Activated CD4-positive, alpha-beta memory T cell treated with anti-CD3 and anti-CD28 coated beads, Interleukin-2, amount 10 ng/mL, durations not matched to agents 7 days and 5 days (primary cell): ENCODE measurements at places on chromosomes 1 and 21.
A peak's percentile ranks its signal among the peaks of the same experiment; 100 is the strongest.

DNA sequence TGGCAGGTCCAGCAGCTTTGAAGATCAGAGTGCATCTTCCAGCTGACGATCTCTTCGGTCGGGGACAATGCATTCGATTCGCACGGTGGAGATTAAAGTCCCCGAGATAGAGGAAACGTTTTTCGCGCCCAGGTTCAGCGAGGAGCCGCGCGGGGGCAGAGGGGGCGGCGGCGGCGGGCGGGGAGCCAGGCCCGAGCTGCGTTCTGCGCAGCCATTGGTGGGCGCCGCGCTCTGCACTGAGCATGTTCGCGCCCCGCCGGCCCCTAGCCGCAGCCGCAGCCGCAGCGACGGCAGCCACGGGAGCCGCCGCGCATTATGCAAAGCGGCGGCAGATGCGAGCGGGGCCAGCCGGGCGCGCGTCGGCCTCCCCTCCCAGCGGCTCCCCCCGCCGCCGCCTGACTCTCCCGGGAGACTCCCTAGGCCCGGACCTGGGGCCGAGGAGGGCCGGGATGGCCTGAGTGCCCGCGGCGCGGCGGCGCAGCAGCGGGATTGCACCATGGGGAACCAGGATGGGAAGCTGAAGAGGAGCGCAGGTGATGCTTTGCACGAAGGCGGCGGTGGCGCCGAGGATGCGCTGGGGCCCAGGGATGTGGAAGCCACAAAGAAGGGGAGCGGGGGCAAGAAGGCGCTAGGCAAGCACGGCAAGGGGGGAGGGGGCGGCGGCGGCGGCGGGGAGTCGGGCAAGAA is at the start of gene FMN2:
FMN2 (plus strand) TSS at position 270 of the 687 bp plus-strand sequence; CDS start at position 497, 227 bp downstream.
- DNase-seq: no peak

DNA sequence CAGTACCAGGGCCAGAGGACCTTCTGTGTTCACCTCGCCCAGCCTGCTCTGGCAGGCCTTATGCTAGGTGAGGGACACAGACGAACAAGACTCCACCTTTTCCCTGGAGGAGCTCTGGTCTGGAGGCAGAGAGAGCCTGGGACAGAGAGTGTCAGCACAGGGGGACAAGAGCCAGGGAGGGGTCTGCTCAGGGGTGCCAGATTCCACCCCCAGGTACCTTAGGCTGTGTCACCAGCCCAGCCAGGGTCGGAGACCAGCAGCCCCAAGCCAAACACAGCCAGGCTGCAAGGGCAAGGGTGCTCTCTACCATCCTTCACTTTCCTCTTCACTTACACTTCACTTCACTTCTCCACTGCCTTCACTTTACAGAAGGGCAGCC is 4.3 kb upstream of the LRP8 start:
- DNase-seq: peak; percentile 14

- DNase-seq: no peak
These were observed 14.9 kb upstream of the MED18 start for GRCh38 chr1:28313702-28314546.

DNA sequence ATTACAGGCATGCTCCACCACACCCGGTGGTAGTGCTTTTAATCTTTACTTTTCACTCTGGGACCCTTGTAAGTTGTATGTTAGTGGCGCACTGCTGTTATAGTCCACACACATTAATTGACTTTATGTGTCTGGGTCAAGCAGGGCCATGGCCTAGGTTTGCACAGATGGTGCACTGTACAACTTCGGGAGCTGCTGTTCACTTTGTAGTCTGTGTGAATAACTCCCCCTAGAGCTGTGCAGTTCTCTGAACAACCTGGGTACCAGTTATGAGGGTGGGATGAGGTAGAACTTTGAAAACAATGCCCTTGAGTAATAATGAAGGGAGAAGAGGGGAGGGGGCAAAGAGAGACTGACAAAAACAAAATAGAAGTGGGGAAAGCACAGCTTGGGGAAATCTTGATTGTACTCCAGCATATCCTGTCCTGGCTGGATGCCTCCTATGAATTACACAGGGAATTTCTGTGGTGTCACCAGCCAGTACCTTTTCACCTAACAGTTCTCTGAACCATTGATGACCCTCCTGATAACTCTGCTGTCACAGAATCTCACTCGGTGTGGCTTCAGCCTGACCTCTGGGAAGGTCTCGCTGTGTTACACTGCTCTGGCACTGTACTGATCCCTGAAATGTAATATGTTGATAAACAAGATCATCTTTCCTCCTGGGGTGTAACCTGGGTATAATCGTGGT is 2.2 kb downstream of the PTGFRN start:
- DNase-seq: no peak

- DNase-seq: no peak
These were observed 46.3 kb downstream of the ELAPOR1 start for GRCh38 chr1:109160071-109160840.

DNA sequence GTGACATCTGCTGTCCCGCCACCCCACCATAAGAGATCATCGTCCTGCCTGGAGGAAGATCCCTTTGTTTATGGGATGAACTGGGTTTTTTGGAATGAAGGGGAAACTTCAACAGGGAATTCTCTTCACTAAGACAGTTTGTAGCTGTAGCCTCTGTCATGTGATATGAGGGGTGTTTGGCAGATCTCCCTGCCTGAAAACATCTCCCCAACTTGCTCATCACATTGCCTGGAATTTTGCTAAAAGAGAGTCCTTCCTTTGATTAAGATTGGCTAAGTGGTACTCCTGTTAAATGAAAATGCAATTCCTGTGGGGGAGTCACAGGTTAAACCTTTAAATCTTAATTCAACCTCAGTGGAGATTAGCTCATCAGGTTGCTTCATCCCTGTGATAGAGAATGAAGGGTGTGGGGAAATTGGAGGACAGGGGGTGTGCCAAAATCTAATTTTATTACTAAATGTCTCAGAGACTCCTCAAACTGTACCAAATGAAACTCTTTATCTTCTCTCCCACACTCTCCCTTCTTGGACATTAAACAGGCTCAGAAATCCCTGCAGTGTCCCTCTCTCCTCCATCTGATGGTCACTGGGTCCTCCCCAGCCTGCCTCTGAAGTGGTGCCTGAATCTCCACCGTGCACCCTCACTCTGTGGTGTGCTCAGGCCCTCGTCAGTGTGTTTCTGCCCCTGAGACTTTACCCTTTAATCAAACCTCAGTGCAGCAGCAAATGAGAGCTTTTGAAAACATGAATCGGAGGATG is 54.8 kb downstream of the IER5 start:
- no peak for DNase-seq

DNA sequence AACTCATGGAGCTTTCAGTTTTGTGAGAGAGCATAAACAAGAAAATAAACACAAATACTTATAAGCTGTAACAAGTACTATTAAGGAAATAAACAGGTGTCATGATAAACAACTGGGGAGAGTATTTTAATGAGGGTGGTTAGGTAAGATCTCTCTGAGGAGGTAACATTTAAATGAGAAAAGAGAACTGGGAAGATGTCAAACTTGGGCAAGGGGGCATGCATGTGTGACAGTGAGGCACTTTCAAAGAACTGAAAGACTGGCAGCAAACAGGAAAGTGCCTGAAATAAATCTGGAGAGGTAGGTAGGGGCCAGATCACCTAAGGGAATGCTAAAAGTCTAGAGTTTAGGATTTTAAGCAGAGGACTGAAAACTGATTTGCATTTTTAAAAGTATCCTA is 37.8 kb downstream of the NSL1 start:
- no peak for DNase-seq

- DNase-seq: no peak
These were observed 263.1 kb downstream of the ST6GALNAC3 start for GRCh38 chr1:76337542-76338219.

GRCh38 chr1:221408117-221408803 is 333.6 kb downstream of the DUSP10 start:
- DNase-seq: no peak

DNA sequence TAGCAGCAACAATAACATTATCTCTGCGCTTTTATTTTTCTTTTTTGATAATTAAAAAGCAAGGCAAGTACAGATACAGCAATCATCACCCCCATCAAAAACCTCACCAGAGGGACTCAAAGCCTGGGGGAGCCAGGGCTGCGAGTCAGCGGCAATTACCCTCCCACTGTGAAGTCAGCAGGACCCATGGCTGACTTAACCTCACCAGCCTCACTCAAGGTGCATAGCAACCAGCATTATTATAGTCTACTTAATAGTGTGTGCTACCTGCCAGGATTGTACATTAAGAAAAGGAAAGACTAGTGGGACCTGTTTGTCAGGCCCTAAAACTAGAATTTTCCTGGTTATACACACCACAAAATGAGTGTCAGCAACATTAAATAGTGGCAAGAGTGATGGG is 28.9 kb upstream of the SERBP1 start:
- no peak for DNase-seq

- DNase-seq: no peak
These were observed 738.9 kb upstream of the PTBP2 start for GRCh38 chr1:95982711-95983110.

GRCh38 chr1:78277253-78277652 is 213.5 kb upstream of the PTGFR start:
- no peak for DNase-seq

GRCh38 chr1:71435951-71436350 is 355.1 kb upstream of the ZRANB2 start:
- no peak for DNase-seq

DNA sequence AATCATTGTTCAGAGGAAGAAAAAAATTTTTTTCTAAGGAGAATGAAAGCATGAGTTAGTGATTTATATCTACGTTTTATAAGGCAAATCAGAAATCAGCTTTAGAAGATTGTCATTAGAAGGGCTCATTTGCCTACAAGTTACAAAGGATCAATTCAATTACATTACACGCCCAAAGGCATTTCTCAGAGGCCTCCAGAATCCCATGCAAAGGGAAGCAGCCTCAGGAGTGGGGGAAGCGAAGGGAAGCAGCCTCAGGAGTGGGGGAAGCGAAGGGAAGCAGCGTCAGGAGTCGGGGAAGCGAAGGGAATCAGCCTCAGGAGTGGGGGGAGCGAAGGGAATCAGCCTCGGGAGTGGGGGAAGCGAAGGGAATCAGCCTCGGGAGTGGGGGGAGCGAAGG is 206.2 kb downstream of the GREM2 start:
- no peak for DNase-seq

- no peak for DNase-seq
These were observed 252.5 kb downstream of the SIPA1L2 start for GRCh38 chr1:232377494-232377770.

DNA sequence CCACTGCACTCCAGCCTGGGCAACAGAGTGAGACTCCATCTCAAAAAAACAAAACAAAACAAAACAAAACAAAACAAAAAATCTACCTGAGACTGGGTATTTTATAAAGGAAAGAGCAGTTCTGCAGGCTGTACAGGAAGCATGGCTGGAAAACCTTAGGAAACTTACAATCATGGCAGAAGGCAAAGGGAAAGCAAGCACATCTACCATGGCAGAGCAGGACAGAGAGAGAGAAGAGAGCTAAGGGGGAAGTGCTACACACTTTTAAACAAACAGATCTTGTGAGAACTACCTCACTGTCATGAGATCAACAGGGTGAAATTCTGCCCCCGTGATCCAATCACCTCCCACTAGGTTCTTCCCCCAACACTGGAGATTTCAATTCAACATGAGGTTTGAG is 198.3 kb upstream of the SAMSN1 start:
- no peak for DNase-seq

GRCh38 chr21:42648606-42649005 is 4.8 kb upstream of the PDE9A start:
- DNase-seq: no peak

- DNase-seq: no peak
These were observed 406.7 kb downstream of the DISC1 start for GRCh38 chr1:232033285-232033684.

DNA sequence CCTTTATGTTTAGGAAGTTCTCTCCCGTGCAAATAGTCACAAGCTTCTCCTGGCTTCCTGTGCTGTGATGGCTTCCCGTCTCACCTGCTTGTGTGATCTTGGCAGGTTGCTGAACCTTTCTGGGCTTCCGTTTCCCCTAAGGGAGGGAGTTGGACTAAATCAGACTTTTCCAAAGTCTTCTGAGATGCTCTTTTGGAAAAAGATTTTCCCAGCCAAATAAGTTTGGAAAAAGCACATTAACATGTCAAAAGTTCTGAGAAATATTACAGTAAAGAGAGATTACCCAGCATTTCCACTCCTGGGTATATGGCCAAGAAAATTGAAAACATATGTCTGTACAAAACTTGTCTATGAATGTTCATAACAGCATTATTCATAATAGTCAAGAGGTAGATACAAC is 36.0 kb upstream of the TENT5C start:
- DNase-seq: no peak

GRCh38 chr21:46294647-46295176 is 8.6 kb downstream of the YBEY start:
- no peak for DNase-seq

DNA sequence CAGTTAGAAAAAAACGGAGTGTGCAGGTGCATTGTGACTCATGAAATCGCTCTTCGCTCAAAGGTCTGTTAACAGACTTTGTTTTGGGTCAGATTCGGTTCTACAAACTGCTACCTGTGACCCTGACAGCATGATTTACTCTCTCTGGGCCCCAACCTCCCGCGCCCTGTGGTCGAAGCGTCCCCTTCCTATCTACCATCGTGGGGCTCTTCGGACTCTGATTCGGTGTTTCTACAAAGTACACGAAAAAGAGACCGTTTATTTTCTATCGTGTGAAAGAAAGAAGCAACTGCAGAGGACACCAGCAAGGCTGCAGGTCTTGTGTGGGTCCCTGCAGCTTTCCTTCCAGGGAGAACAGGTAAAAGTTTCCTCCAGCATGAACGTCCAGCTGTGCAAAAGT is 29.4 kb upstream of the SLC19A1 start:
- no peak for DNase-seq

GRCh38 chr1:117970252-117970651 is 40.7 kb downstream of the WDR3 start:
- DNase-seq: no peak

GRCh38 chr1:177937931-177938330 is 31.9 kb downstream of the SEC16B start:
- no peak for DNase-seq

GRCh38 chr1:200762089-200762488 is 23.4 kb downstream of the CAMSAP2 start:
- no peak for DNase-seq

GRCh38 chr1:145777357-145778145 is 46.3 kb downstream of the RNF115 start:
- no peak for DNase-seq

- DNase-seq: no peak
These were observed 8.3 kb downstream of the BARHL2 start for GRCh38 chr1:90708826-90709225.

GRCh38 chr1:158203693-158204457 is 23.2 kb downstream of the CD1D start:
- DNase-seq: no peak

- no peak for DNase-seq
These were observed 52.0 kb upstream of the TACSTD2 start for GRCh38 chr1:58629031-58629462.

DNA sequence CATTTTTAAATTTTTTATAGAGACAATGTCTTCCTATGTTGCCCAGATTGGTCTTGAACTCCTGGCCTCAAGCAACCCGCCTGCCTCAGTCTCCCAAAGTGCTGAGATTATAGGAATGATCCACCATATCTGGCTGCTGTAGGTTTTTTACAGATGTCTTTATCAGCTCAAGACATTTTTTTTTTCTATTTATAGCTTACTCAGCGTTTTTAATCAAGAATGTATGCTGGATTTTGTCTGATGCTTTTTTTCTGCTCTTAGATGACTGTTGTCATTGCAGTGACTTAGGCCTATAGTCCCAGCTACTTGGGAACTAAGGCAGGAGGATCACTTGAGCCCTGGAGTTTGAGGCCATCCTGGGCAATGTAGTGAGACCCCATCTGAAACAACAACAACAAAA is 72.5 kb downstream of the POFUT2 start:
- no peak for DNase-seq

- DNase-seq: no peak
These were observed at the start of gene C1QTNF12 for GRCh38 chr1:1246577-1247340. Gene C1QTNF12, minus strand, starts transcription at chr1:1246722. Its CDS starts 32 bp downstream, at chr1:1246690.

- DNase-seq: no peak
These were observed 156.0 kb downstream of the RERE start for GRCh38 chr1:8661185-8662110.
